ENCODE measurements at places on chromosomes 2 and 18.

- no peak for DNase-seq
These were observed 89.1 kb upstream of the KLF7 start for GRCh38 chr2:207254591-207255464.

GRCh38 chr2:25620077-25620476, 53.3 kb downstream of the DTNB start:
- DNase-seq: no peak

DNA sequence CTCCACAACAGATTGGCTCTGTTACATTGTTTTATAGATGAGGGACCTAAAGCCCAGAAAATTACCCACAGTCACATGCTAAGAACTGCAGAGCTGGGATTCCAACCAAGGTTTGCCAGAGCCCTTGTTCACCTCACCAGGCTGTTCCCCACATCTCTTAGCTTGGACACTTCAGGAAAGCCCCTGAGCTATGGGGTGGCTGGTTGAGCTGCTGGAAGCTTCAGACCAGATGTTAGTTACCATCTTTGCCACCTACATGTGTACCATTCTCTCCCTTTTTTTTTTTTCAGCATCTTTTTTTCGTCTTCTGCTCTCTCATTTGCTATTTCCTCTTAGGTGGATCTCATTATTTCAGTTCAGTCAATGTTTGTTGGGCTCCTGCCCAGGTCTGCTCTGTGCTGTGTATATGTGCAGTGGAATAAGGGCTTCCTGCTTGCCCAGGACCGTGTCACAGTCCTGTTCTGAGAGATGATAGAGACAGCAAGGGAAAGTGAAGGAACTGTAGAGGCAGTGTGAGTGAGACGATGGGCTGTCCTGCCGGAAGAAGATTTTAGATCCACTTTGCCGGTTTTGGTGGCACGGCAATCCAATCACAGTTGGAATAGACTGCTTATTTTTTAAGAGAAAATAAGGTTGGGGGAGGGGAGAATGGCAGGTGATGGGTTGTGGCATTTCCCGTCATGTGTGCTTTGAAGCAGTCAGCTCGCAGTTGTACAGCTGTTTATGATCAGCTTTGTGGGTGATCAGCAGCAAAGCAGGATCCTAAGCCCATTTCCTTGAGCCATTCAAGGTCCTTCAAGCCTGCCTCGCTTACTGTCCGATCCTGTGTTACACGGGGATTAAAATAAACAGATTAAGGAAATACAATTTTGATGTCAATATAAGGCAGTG, 152.6 kb downstream of the RTN4 start:
- DNase-seq: no peak

GRCh38 chr2:235533198-235533597, 39.4 kb downstream of the AGAP1 start:
- DNase-seq: no peak

- no peak for DNase-seq
These were observed 429.4 kb upstream of the TRIB2 start for GRCh38 chr2:12287220-12287751.

- no peak for DNase-seq
These were observed 57.7 kb downstream of the ASAP2 start for GRCh38 chr2:9264301-9264700.

GRCh38 chr2:1476617-1477195, 63.4 kb downstream of the TPO start:
- DNase-seq: no peak

- no peak for DNase-seq
These were observed 470.9 kb upstream of the SPHKAP start for GRCh38 chr2:228652366-228652765.

DNA sequence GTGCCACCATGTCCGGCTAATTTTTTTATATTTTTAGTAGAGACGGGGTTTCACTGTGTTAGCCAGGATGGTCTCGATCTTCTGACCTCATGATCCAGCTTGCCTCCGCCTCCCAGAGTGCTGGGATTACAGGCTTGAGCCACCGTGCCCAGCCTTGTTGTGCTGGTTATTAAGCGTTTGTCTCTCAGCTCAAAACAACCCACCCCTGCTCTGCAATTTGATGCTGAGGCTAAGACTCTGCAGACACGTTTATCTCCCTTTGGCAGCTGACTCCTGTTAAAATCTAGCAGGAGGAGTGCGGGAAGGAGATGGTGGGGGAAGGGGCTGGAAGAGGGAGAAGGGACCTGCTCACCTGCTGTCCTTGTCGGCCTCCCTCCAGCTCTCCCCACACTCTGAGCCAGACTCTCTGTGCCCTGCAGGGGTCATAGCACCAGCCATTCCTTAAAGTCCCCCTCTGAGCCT, 29.9 kb upstream of the IMPA2 start:
- DNase-seq: no peak

DNA sequence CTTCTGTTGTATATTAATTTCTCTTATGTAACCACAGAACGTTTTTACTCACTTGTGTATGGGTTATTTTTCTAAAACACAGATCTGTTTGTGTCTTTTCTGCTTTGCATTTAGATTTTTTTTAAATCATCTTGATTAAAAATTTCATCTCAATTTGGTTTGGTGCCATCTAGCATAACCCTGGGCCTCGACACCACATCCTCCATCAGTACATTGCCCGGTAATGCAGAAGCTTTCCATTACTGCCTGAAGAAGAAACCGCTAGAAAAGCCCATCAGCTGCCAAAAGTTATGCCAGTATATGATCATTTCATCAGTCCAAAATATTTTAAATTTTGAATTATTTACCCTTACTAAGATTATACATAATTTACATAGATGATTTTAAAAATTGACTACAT, 26.2 kb downstream of the MAPRE2 start:
- no peak for DNase-seq

DNA sequence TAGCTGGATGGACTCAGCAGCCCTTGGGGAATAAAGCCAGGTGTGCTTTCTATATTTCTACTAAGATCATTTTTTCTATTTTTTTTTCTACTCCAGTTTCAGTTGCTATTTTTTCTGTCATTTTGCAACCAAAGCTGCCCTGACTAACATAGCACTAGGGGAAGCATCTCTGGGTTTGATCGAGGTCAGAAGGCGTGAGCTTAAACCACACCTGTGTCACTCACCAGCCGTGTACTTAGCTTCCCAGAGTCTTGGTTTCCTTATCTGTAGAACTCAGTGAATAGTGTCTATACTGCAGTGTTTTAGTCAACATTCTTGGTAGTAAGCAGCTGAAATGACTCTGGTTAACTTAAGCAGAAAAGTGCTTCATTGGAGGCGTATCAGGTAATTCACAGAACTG, 489.6 kb upstream of the SPRED2 start:
- DNase-seq: no peak

- no peak for DNase-seq
These were observed 137.9 kb upstream of the ZC3H15 start for GRCh38 chr2:186348200-186348599.

DNA sequence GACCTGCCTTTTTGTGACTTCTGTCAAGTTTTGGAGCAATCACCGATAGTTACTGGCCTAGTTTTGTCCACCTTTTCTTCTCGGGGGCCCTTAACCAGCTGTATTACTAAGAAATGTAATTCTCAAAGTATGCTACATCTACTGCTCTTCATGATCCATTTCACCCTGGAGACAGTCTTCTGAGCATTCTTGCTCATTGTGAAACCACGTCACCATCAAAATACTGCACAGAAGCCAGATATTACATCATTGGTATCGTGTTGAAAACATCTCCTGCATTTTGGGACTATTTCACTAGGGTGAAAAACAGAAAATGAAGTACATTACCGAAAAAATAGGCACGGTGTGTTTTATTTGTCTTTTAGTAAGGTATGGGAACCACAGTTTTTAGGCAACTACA, 11.7 kb downstream of the LYPD6B start:
- DNase-seq: no peak

DNA sequence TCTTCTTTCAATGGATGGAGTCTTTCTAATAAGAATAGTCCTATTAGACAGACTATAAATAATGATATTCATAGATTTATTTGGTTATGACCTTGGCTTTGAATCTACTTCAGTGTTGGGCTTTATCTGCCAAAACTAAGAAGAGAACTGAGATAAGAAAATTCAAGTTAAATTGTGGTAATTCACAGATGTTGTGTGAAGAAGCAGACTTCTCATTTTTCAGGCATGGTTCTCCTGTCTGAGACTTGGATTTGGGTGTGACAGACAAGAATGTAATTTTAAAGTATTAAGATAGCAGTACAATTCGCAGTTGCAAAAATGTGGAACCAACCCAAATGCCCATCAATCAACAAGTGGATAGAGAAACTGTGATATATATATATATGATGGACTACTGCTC, 124.7 kb downstream of the QPCT start:
- DNase-seq: no peak

DNA sequence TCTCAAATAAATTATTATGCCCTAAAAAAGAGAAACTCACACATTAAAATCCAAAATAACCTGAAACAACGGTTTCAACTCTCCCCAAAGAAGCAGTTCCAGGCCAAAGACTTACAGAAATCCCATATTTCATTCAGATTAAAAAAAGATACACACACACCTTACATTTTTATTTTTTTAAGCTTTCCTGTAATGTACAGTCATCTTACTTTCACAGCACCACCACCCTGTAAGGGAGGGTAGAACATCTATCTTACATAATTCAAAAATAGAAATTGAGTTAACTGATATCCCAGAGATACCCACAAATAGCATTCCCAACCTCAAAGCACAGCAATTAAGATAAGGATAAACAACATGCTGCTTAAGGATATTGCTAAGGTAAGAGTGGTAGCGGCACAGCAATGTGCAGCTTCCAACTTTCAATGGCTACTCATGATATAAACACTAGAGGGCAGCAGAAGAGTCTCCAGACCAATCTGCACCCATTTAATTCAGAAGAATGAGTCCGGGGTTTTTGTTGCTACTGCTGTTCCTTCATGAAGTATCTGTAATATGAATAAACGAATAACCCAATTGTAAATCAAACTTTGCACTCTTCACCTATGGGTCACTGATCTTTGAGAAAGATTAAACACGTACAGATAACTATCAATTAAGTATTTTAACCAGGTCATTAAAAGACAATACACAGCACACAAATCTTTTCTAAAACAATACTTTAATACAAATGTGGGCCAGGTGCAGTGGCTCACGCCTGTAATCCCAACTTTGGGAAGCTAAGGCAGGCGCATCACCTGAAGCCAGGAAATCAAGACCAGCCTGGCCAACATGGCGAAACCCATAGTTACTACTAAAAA, 11.3 kb downstream of the GFPT1 start:
- DNase-seq: peak; percentile 53

DNA sequence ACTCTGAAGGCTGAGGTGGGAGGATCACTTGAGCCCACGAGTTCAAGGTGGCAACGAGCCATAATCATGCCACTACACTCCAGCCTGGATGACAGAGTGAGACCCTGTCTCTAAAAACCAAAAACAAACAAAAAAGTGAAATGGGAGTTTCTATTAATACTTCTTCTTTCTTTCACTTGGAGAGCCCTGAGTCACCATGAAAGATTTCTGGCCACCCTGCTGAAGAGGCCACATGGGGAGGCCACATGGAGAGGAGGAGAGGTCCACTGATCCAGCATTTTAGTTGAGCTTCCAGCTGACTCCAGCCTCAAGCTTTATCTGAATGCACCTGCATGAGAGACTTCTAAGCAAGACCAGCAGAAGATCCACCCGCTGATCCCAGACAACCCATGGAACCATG, 74.2 kb upstream of the LAPTM4A start:
- DNase-seq: no peak

DNA sequence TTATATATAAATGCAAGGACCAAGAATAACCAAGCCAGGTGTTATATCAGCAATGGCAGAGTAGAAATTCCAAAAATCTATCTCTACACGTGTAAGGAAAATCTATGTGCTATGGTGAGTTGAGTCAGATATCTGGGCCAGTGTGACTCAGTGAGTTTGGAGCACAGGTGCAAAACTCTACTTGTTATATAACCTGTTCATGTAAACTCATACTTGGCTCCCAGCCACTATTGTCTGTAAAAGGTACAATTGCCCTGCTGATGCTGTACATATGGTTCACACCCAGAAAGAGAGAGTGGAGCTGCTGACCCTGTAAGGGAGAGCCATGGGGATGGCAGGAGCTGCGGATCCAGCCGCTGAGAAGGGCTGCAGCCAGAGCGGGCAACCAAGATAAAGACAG, 112.0 kb downstream of the TRABD2A start:
- no peak for DNase-seq

- no peak for DNase-seq
These were observed 28.0 kb downstream of the SH2D6 start for GRCh38 chr2:85446296-85447221.

GRCh38 chr2:229090225-229090624, 180.9 kb downstream of the PID1 start:
- no peak for DNase-seq

DNA sequence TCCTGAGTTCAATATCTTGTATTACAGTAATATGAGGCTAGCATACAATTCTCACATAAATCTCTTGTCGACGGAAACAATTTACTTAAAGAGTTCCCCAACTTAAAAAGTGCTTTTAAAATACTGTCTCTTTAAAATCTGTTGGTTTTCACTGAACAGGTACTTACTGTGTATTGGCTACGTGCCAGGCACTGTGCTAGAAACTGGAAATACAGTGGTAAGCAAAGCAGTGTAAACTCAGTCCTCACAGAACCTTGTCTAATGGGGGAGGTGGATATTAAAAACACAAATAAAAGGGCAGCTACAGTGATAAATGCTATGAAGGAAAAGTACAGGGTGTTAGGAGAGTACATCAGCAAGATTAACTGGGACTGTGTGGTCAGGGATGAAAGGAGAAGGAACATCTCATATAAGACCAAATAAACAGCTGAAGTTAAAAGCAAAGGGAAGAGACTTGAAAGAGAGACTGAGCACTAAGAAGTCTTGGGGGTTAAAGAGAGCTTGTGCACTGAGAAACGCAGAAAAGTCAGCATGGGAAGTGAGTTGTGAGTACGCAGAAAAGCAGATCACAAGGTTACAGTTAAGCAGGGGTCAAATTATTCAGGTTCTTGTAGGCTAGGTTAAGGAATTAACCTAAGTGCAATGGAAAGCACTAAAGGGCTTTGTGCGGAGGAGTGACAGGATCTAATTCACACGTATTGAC, 52.5 kb downstream of the USP40 start:
- DNase-seq: peak; percentile 5

GRCh38 chr2:191049728-191050639, 36.0 kb upstream of the STAT1 start:
- DNase-seq: no peak

DNA sequence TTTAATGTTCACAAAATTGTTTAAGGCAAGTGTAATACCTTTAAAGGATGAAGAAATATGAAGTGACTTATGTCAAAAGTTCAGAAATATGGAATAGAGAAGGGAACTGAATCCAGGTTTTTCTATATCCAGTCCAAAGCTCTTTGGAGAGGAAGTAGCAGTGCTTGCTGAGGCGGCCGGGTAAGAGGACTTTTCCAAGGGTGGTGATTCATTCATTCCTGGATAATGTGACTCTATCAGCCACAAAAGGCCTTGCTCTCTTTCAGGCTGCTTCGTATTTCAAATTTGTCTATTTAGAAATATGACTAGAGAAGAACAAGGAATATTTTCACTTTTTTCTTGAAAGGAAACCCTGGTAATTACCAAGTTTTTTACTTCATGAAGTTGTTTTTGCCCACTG, 830.1 kb upstream of the ZEB2 start:
- DNase-seq: no peak

GRCh38 chr2:62147610-62148301, 48.2 kb upstream of the B3GNT2 start:
- no peak for DNase-seq
